ENCODE measurements at places on chromosomes 2 and 18.

GRCh38 chr2:129801575-129801974 lies 177.9 kb upstream of the RAB6C start:
- no peak for DNase-seq

GRCh38 chr2:196427986-196428634 lies 211.4 kb upstream of the CCDC150 start:
- no peak for DNase-seq

- DNase-seq: no peak
Measured at GRCh38 chr2:150109028-150109427, 378.4 kb downstream of the RND3 start.

GRCh38 chr2:225282858-225283710 lies 116.4 kb upstream of the NYAP2 start:
- no peak for DNase-seq
